ENCODE measurements at places on chromosomes 5 and 9.

- no peak for DNase-seq
Observed at GRCh38 chr5:77066823-77067442, 20.2 kb downstream of the ZBED3 start.

GRCh38 chr9:106314476-106314875, 548.5 kb upstream of the ZNF462 start:
- no peak for DNase-seq

- DNase-seq = no peak
Observed at GRCh38 chr9:134503301-134504105, 138.1 kb upstream of the COL5A1 start.

GRCh38 chr5:143462431-143462830, 58.9 kb upstream of the NR3C1 start:
- DNase-seq = no peak

- DNase-seq = no peak
Observed at GRCh38 chr5:150172556-150172955, 6.0 kb downstream of the CDX1 start.
